ENCODE measurements at places on chromosomes 1 and 21. TPM values are rescaled to one million over a fixed set of nuclear protein-coding genes. Genes with fewer than 3 reads are reported as not detected.

DNA sequence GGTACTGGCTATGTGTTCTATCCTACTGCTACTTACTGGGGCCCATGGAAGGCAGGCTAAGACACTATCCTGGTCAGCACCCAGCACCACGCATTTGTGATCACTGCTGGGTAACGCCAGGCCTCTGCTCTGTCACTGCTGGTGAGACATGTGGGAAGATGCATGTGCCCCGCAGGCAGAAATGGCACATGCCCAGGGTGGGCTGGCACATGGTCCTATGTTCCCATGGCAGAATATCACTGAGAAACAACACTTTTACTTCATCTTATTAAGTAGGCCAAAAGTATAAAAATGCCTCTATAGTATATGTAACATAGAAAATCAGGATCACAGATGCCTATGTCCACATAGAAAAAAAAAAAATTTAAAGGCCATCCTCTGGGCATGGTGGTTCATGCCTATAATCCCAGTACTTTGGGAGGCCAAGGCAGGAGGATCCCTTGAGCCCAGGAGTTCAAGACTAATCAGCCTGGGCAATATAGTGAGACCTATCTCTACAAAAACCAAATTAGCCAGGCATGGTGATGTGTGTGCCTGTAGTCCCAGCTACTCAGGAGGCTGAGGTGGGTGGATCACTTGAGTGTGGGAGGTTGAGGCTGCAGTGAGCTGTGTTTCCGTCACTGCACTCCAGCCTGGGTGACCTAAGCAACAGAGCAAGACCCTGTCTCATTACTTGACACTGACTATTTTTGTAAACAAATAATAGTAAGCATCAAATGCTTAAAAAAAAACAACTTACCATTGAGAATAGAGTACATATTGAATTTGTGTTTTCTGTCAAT, 11.5 kb downstream of the DDX59 start:
- DNase-seq = no peak

DNA sequence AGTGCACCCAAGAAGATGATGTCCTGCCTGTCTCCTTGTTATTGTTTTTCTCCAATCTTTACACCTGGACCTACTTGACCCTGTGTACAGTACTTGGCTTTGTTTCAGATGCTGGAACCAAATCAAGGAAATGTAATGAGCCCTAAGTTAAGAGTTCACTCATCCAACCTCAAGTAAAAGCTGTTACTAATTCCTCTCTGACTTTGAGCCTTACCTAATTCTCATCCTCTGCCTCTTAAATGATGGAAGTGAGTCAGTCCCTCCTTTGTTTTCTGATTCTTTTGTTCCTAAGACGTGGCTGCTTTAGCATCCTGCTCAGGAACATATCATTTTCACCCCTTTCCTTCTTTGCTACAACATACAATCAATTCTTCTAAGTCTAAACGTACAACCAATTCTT, 15.3 kb upstream of the PLA2G4A start:
- no peak for DNase-seq

- peak; percentile 83 for DNase-seq
Observed at GRCh38 chr1:29682919-29683295, 446.6 kb downstream of the PTPRU start.

Gene CTSS
- total RNA-seq = 13.7 TPM

DNA sequence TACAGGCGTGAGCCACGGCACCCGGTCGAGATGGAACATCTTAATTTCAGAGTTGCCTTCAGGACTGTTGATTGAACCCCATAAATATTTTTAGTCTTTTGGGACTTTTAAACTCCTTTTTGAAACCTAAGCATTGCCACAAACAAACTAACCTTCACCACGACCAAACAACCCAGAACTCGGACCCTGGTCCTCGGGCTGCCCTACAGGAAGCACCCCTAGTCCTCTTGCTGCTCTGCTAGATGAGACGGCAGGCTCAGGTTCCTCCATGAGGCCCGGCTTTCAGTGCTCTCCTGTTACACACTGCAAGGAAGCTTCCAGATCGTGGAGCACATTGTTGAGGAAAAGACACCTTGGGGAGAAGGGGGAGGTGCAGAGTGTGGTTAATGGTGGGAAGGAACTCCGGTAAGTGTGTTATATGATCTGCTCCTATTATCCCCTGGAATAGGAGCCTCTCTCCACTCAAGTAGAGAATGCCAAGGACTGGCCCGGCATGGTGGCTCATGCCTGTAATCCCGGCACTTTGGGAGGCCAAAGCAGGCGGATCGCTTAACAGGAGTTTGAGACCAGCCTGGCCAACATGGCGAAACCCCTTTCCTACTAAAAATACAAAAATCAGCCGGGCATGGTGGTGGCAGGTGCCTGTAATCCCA, 5.7 kb downstream of the EPHX1 start:
- DNase-seq = peak; percentile 70

GRCh38 chr1:226637147-226637935, 88.8 kb downstream of the STUM start:
- DNase-seq = no peak

DNA sequence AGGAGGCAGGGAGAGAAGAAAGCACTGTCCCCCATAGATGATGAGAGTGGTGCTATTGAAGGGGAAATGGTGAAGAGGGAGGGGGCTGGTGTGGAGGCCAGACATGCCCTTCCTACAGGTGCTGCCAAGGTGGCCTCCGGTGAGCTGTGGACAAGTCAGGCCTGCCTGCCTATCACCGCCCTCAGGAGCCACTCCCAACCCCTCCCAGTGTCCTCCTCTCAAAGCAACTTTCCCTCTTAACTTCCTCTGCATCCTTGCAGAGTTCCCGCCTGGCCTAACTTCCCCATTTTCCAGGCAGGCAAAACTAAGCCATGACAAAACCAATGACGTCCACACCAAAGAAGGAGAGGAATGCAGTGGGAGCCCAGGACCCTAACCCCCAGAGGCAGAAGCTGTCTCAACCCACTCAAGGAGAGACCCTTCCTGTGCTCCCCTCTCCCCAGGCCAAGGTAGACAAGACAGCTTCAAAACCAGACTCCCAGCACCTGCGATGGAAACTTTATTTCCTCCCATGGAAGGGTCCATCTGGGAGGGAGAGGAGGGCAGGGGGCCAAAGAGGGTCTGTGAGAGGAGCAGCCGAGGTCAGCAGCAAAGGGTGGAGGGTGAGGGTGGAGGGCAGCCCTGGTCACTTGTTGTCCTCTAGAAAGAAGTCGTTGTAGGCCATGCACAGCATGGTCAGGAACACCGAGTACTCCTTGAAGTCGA, 1.0 kb upstream of the S100A6 start:
- peak; percentile 62 for DNase-seq

All from lower leg skin (tissue), 4 donors.